AG09309 (cell line): ENCODE measurements at places on chromosomes 16 and 17.

DNA sequence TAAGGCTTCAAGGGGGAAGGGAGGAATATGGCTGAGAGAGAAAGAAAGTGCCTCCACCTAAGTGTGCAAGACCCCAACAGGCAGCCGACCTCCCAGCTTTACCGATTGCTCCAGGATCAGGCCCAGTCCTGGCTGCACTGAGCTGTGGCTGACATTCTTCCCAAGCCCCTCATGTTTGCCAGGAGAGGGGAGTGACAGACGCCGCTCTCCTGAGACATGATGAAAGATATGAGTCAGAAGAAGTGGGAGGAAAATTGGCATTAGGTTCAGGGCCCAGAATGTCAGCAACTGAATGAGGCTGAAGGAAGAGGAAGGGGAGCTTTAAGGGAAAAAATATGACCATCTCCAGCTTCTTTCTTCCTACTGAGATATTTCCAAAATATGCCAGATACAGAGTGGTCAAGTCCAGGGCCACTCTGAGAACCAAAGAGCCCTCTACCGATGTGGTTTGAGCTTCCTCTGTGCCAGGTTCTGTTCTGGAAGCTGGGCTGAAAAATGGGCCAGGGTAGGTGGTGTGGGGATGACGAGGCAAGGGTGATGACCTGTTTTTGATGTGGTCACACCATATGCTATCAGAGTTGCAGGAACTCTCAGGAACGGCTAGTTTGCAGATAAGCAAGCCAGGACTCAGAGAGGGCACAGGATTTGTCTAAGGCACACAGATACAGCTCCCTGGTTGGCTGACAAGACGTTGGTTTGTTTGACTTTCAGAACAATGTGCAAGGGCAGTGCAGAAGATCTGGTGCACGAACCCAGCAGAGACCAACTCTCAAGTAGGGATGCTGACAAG, 176.7 kb downstream of the SOX9 start:
- no peak for DNase-seq

DNA sequence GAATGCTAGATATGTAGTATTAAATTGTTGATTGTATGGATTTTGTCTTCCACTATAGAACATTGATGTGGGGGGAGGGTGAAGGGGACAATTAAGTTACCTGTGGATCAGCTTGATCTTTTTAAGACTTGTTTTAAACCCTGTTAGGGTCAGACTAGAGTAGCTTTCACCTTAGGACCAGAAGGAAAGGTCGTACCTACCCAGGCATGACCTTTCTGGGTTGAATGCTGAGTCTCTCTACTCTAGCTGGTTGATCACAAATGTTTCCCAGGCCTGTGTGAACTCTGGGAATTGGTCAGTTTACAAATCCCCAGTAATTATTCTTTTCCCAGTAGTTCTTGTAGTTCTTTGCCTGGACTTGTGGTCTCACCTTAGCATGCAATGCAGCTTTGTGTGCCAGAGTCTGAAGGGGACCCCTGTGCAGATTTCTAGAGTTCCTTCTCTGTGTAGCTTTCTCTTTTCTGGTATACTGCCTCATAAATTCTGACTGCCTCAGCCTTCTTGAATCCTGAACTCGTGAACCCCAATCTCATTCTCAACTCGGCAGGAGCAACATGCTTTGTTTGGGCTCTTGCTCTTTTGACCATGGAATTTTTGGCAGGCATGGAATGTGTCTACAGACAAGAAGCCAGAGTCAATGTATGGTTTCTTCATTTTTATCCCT, 54.1 kb downstream of the VMP1 start:
- peak; percentile 79 for DNase-seq

DNA sequence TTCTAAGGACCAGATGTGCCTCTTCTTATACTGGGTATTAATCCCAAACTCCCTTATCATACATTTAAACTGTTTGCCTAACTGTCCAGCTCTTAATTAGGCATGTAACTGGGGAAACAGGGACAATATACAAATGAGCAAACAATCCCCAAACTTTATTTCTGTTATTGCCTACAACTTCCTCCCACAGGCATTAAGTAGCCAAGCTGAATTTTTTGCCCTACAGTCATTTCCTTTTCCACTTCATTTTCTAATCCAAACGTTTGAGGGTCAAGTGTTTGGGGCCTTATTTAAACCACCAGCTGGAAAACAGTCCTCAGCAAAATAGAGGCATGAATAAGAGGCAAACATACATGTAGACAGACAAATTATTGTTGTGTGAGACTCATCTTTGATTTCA, 77.4 kb upstream of the CCL2 start:
- DNase-seq, result peak; percentile 7

- DNase-seq, result no peak
Measured at GRCh38 chr17:20706751-20707373, 127.3 kb downstream of the CDRT15L2 start.

DNA sequence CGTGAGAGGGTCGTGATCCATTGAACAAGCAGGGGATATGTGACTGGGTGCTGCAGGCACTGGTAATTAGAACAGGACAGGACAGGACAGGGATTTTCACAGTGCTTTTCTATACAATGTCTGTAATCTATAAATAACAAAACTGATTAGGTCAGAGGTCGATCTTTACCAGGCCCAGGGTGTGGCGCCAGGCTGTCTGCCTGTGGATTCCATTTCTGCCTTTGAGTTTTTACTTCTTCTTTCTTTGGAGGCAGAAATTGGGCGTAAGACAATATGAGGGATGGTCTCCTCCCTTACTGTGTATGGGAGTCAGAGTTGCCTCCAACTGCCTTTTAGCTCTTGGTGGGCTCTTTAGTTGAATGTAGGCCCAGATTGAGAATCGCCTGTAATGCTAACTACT, 1.5 kb upstream of the ZNF764 start:
- no peak for DNase-seq

DNA sequence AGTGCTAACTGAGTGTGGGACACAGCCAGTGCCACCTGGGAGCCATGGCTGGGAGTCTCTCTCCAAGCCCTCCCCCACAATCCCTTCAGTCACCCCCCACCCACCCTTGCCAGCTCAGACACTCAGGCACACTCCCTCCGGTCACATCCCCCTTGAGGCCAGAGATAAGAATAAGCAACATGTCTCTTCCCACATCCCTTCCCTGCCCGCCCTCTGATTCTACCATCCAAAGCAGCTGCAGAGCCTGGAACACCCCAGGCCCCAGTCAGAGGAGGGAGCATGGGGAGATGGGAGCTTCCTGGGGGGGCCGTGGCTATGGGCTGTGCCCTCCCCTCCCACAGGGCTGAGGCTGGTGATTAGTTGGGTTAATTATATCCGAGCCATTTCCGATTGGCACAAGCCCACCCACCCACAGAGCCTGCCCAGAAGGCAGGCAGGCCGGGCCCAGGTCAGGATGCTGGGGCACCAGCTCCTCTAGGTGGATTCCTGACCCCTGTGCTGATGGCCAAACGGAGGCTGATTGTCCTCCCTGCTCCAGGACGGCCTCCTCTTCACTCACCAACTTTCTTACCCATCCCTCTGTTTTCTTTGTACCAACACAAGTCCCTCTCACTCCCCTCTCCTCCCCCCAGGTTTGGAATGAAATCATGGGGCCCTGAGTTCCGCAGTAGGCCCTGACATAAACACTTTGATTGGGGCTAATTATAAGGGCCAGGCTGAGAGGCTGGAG, 28.6 kb upstream of the MEIOC start:
- DNase-seq, result no peak

GRCh38 chr17:6386041-6386630, 48.8 kb downstream of the AIPL1 start:
- no peak for DNase-seq

GRCh38 chr17:4584101-4584916, at the start of gene SMTNL2:
Gene SMTNL2, plus strand, starts transcription at chr17:4584529. Its CDS starts 77 bp downstream, at chr17:4584606.
- no peak for DNase-seq
